Activated CD4-positive, alpha-beta T cell treated with anti-CD3 and anti-CD28 coated beads for 1 hour (primary cell): ENCODE measurements at places on chromosomes 13 and 19.

DNA sequence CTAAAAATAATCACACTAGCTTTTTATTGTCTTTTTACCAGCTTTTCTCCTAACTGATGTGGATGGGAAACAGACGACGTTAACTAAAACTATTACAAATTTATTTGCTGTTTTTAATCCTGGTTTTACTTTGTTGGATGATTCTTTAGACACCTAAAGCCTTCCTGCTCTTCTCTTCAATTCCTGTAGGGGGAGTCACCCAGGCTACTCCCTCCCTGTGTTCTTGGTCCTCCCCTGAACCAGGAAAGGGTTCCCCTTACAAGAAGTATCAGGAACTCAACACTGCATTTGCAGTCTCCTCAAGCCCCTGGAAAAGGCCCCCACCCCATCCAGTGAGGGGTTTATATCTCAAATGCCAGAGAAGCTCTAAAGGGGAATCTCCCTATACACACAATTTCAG is 206.1 kb downstream of the SUCLA2 start:
- DNase-seq, result no peak

DNA sequence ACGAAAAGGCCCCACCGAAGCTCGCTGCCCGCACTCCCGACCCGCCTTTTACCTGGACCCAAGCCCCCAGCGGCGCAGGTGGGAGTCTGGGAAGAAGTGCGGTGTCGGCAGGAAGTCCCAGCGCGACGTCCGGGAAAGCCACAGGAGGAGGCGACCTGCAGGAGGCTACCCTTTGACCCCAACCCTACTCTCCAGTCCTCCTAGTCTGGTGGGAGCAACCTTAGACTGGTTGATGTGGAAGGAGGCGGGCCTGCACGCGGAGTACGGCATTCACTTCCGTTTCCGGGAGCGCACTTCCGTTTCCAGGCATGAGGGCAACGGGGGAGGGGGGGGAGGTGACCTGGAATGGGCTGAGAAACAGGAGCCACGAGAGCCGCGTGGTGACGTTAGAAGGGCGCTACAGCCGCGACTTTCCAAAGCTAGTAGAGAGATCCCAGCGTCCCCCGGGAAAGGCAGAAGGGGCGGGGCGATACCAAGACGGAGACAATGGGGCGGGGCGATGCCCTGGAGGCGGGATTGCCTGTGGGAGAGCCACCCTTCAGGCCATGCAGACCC is 28.5 kb downstream of the ZNF266 start:
- peak; percentile 17 for DNase-seq

GRCh38 chr19:39342647-39343305 is 555 bp downstream of the SAMD4B start:
- DNase-seq, result peak; percentile 9

DNA sequence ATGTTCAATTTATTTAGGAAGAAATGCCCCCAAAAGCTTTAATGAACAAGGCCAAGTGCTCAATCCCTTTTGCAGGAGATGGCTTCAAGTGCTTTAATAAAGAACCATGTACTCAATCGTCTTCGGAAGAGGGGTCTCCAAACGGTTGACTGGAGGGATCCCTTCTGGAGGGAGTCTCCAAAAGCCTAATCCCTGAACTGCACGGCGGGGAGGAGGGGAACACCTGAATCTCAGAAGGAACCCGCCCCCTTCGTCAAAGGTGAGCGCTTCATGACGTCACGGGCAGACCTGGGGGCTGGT is 505 bp downstream of the PAF1 start:
- peak; percentile 75 for DNase-seq

GRCh38 chr13:80265348-80265747 is 75.6 kb downstream of the SPRY2 start:
- DNase-seq, result no peak

DNA sequence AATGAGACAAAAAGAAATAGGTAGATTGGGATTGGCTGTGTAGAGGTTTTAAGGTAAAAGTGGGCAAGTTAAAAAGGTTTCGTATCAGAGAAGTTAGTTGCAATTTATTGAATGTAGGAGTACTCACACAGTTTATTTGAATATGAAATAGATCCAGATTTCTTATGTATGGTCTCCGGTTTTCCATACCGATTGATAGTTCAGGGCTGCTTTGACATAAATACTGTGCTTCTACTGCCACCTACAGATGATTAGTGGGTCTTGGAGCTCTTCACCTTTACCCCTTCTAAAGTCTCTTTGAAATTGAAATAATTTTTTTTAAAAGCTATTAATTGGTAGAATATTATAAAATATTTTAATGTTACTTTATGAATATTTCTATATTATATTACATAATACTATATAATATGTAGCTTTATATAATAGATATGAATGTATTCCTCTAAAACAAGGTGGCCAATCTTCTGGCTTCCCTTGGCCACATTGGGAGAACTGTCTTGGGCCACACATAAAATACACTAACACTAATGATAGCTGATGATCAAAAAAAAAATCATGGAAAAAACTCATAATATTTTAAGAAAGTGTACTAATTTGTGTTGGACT is 7.7 kb upstream of the GPR18 start:
- no peak for DNase-seq

DNA sequence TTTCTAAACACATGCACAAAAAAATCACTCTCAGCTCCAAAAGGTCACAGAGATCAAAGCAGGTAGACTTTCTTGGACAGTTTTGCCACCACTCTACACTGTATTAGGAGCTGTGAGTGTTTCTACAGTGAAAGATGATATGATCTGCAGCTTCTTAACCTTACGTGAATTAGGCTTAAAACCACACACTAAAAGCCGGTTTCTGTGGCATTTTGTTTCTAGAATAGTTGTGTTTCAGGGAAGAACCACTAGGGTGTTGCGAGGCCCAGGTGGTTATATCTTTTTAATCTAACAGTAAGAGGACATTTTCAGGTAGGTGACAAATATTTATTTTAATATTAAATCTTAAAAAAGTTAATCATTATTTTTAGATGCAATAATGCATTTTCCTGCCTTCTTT is 216.4 kb downstream of the KLF5 start:
- DNase-seq, result no peak

GRCh38 chr19:54152878-54153524 is 6.5 kb downstream of the LENG1 start:
- DNase-seq, result no peak

DNA sequence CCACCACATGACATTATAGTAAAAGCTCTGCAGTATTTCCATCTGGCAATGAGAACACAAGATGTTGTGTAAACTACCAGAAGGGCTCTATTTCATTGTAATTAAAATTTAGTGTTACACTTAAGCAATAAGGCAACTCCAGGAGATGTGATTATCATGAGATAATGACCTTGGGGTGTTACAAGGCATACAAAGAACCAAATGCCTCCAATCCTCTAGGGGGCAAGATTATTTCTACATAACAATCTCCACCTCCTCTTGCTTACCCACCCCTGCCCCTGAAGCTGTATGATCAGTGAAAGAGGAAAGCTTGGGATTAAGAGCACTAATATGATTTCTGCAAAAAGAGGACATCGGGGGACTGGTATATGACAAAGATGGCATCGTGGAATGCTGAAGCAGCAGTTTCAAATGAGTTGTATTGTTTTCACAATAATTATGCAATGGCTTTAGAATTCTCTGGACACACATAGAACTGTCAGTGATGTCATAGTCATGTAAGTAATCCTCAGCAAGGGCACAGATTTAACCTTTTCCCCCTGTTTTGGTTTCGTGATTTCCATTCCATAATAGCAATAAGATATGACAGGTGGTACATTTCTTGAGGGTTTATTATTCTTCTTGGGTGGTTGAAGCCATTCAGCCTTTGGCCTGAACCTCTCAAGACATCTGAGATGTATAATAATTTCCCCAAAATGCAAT is 295.3 kb downstream of the MZT1 start:
- no peak for DNase-seq

GRCh38 chr13:112114391-112114790 is 47.4 kb downstream of the SOX1 start:
- DNase-seq, result no peak

DNA sequence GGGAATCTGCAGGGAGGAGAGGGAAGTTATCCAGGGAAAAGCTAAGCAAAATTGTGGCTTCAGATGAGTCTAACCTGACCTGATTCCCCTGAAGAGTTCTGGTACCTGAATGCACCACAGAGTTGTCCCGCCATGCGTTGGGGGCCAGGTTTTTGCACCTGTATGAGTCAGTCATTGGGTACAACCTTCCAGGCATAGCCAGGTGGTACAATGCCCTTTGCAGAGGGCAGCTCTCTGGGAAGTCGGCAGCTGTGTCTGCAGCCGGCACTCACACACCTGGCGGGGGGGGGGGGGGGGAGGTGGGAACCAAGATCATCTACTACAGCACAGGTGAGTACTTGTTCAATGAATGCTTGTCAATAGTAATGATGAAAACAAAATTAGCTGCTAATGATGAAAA is 52.5 kb upstream of the GTF3A start:
- DNase-seq, result no peak

DNA sequence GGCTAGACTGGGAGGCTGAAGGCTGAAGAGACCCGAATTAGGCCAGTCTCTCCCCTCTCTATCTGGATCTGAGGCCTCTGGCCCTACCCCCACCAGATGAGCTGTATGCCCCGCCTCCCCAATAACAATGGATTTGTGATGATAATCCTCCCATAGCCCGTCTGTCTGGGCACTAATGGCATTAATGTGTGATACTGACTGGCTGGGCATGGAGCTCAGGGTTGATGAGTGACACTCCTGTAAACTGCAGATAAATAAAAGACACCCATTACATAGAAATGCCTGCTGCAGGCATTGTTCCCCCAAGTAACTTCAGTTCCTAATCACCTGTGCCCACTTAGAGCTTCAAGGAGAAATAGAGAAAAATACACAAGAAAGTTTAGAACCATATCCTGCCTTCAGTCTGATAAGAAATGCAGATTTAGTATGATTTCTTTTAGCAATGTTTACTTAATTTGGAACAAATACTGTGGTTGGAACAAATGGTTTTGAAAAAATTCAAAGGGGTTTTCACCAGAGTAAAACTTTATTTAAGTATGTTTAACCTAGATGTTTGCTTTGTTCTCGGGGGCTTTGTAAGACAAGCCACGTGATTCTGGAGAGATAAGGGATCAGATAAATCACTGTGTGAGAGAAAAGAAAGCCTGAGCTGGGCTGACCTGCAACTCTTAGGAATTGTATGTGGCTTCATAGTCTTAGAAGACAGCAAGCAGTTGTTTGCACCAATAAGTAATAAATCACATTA is 60.3 kb downstream of the TNFRSF19 start:
- no peak for DNase-seq

DNA sequence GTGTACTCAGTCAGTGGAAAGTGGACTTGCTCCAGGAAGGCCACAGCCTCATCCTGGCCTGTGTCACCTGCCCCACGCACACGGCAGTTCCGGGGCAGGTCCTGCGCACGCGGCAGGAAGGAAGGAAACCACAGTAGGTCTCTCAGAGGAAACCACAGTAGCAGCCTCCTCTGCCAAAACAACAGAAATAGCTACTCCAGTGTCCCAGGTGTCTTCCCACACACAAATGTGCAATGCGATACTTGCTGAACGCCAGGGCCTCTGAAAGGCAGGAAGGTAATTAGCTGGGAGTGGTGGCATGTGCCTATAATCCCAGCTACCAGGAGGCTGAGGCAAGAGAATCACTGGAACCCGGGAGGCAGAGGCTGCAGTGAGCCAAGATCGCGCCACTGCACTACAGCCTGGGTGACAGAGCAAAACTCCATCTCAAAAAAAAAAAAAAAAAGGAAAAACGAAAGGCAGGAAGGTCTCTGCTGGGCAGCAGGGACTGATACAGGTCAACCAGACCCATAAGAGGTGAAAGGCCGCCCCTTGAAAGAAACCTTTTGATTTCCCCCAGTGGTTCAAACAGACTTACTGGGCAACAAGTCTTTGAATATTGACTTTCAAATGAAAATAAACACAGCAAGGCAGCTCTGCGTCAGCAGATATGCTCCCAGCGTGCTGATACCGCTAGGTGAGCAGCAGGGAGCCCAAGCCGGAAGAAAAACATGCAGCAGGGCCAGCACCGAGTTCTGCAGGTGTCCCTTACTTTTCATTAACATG is 49.5 kb downstream of the CRYL1 start:
- peak; percentile 36 for DNase-seq

GRCh38 chr13:48221686-48222187 is 11.3 kb upstream of the ITM2B start:
- DNase-seq, result no peak

DNA sequence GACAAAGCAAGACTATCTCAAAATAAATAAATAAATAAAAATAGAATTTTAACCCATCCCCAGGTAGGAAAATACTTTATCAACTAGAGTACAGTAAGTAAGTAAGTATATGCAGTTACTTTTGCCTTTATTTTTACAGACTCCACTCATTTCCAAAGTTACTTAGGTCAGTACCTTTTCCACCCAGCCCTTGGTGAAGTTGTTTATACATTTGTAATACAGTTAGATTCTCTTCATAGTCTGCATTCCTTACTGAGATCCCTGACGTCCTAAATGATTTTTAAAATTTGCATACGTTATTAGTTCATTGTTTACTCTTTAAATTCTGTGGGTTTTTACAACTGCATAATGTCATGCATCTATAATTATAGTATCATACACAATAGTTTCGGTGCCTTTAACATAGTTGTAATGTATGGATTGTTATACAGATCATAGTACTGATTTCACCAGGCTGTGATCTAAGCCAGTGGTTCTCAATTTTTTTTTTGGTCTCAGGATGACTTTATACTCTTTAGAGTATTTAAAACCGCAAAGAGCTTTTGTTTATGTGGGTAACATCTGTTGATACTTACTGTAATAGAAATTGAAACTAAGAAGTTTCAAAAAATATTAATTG is 10.4 kb downstream of the SETDB2 start:
- DNase-seq, result no peak

- DNase-seq, result no peak
These were observed 305.9 kb upstream of the SGCG start for GRCh38 chr13:22874839-22875238.

- no peak for DNase-seq
These were observed 17.8 kb upstream of the ADGRE5 start for GRCh38 chr19:14363183-14364097.

GRCh38 chr19:57807541-57807940 is 7.2 kb downstream of the ZNF552 start:
- DNase-seq, result no peak

GRCh38 chr19:13053761-13054625 is 48.7 kb downstream of the LYL1 start:
- DNase-seq, result no peak

DNA sequence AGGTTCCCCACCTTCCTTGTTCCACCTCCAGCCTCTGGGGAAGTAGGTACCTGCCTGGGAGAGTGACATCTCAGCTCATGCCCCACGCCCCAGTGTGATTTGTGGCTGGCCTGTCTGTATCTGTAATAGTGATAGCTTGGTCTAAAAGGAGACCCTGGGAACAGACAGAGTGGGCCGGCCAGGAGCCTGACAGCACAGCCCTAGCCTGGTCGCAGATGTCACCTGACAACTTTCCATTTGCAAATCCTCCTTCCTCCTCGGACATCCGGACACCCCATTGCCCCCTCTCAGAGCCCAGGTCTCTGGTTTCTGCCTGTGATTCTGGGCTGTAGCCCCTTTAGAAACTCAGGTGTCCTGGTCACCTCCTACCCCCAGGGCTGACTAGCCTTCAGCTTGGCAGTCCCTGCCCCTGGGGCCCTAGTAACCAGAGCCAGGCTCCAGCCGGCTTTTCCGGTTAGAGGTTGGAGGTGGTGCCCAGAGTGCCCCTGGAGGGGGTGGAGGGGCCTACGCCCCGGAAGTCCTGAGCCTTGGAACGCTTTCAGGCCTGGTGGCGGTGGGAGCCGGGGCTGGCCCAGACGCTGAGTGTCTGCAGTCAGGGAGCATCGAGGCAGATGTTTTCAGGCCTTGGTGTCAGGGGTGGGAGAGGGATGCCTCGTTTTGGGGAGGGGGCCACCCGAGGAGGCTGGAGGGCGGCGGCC is 6.5 kb downstream of the LRRC8E start:
- DNase-seq, result no peak

GRCh38 chr13:66021846-66022245 is 1208.3 kb downstream of the PCDH9 start:
- no peak for DNase-seq

- no peak for DNase-seq
These were observed 536 bp downstream of the PRSS57 start for GRCh38 chr19:694481-695351.
